ENCODE measurements at places on chromosomes 11 and 22. TPM values are rescaled to one million over a fixed set of nuclear protein-coding genes. Genes with fewer than 3 reads are reported as not detected.

MUC6 gene
- not detected for total RNA-seq

NRIP3 gene
- 1.4 TPM for total RNA-seq

- no peak overlapping the region for H3K4me3 ChIP-seq
- H3K27ac ChIP-seq: no peak overlapping the region
- H3K36me3 ChIP-seq: no peaks in the 10 kb centered on the region
- peaks cover 7% of the 10 kb centered on the region for H3K4me1 ChIP-seq
These were observed 15.4 kb upstream of the SOX10 start for GRCh38 chr22:37999640-38000272.

GRCh38 chr11:62186195-62186594, 3.8 kb upstream of the SCGB1D1 start:
- H3K4me1 ChIP-seq: no peaks in the 10 kb centered on the region
- H3K27ac ChIP-seq: no peak overlapping the region
- H3K4me3 ChIP-seq: no peak overlapping the region
- DNase-seq: no peak
- peaks cover 26% of the 10 kb centered on the region for H3K27me3 ChIP-seq

SYNGR1 gene
- total RNA-seq: 27.1 TPM

DNA sequence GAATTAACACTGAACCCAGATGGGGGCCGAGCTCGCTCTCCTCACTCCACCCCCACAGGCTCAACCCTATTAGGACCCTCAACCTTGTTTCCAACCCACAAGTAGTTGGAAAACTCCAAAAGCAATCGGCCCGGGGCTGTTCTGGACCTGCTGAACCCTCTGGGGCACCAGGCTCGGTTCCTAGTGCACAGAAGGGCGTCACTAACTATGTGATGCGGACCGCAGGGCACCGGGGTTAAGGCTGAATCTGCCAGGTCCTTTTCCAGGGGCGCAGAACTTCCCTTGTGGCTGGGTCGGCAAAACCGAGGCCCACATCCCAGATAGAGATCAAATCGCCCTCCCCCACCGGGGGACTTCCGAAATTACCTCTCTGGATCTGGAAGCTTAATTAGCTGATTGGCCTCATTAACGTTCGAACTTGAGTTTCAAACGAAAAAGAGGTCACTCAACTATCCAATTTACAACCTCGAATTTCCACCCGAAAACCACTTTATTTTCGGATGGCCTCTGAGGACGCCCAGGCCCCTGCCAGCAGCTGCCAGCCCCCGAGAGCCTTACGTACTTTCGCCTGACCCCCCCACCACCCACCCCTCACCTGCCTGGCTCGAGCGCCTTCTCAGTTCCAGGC, 1.7 kb downstream of the SHANK2 start:
- no peak for DNase-seq
- no peaks in the 10 kb centered on the region for H3K36me3 ChIP-seq

GRCh38 chr11:114215871-114216795, 80.1 kb upstream of the NNMT start:
- peak overlapping the region; percentile 82 for H3K27ac ChIP-seq
- peaks cover 5% of the 10 kb centered on the region for H3K36me3 ChIP-seq
- peaks cover 39% of the 10 kb centered on the region for H3K4me1 ChIP-seq
- H3K4me3 ChIP-seq: peak overlapping the region; percentile 50
- H3K27me3 ChIP-seq: no peaks in the 10 kb centered on the region

GRCh38 chr11:130118165-130118564, 41.4 kb upstream of the ST14 start:
- H3K27ac ChIP-seq: no peak overlapping the region
- no peak overlapping the region for H3K4me3 ChIP-seq
- peaks cover 5% of the 10 kb centered on the region for H3K36me3 ChIP-seq
- H3K4me1 ChIP-seq: peaks cover 32% of the 10 kb centered on the region

CRKL gene
- 92.9 TPM for total RNA-seq

DNA sequence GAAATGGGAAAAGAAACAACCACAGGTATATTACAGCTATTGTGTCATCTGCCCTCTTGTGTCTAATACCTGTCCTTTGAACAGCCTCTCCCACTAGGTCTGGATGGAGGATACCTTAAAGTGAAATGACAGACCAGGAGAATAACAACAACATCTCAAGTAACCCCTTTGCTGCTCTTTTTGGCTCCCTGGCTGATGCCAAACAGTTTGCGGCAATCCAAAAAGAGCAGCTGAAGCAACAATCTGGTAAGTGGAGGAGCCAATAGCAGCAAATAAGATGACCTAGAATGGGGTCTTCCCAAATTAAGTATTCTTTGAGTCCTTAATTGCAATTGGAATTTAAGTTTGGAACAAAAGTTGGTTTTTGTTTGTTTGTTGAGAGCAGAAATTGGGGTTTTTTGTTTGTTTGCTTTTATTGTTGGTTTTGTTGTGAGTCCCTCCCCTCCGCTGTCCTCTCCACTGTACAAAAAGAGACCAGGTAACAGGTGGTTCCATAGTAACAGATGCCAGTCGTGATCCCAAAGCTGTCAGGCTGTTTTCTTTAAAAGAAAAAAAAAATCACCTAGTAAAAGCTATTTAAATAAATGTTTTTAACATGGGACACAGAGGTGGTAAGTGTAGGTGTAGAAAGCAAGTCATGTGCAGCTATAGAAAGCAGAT, 5.7 kb downstream of the UBE4A start:
- H3K27me3 ChIP-seq: no peaks in the 10 kb centered on the region
- DNase-seq: no peak
- peaks cover 28% of the 10 kb centered on the region for H3K36me3 ChIP-seq
- H3K4me1 ChIP-seq: peaks cover 26% of the 10 kb centered on the region

DNA sequence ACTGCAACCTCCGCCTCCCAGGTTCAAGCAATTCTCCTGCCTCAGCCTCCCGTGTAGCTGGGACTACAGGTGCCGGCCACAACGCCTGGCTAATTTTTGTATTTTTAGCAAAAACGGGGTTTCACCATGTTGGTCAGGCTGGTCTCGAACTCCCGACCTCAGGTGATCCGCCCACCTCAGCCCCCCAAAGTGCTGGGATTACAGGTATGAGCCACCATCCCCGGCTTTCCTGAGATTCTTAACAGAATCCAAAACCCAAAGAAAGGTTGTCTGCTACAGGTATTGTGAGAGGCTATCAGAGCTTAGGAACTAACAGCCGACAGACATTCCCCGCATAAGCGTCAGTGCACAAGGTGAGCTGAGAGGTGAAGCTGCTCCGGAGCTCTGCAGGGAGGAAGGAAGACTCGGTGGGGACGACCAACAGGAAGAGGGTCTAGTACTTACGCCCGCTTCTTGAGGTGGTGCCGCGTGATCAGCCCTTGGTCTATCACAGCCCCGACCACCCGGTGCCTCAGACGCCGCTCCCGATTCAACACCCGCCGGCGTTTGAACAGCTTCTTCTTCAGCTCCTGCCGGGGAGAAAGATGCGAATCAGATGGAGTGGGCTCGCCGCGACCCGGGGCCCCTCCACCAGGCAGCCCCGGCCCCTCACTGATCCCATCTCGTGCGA, 470 bp downstream of the C11orf98 start:
- H3K4me3 ChIP-seq: peak overlapping the region; percentile 97
- no peak for DNase-seq
- peaks cover 19% of the 10 kb centered on the region for H3K36me3 ChIP-seq
- no peaks in the 10 kb centered on the region for H3K27me3 ChIP-seq
- peaks cover 29% of the 10 kb centered on the region for H3K4me1 ChIP-seq

- no peaks in the 10 kb centered on the region for H3K4me1 ChIP-seq
- H3K27ac ChIP-seq: no peak overlapping the region
- no peak for DNase-seq
- no peaks in the 10 kb centered on the region for H3K36me3 ChIP-seq
These were observed 63.7 kb downstream of the CYTH4 start for GRCh38 chr22:37345863-37346504.
